Stimulated activated CD8-positive, alpha-beta memory T cell treated with anti-CD3 and anti-CD28 coated beads, Interleukin-2, amount 100 ng/mL, for 1 hour (primary cell): ENCODE measurements at places on chromosomes 11 and 22.

- no peak for DNase-seq
Observed at GRCh38 chr22:36016684-36017083, 11.9 kb downstream of the RBFOX2 start.

DNA sequence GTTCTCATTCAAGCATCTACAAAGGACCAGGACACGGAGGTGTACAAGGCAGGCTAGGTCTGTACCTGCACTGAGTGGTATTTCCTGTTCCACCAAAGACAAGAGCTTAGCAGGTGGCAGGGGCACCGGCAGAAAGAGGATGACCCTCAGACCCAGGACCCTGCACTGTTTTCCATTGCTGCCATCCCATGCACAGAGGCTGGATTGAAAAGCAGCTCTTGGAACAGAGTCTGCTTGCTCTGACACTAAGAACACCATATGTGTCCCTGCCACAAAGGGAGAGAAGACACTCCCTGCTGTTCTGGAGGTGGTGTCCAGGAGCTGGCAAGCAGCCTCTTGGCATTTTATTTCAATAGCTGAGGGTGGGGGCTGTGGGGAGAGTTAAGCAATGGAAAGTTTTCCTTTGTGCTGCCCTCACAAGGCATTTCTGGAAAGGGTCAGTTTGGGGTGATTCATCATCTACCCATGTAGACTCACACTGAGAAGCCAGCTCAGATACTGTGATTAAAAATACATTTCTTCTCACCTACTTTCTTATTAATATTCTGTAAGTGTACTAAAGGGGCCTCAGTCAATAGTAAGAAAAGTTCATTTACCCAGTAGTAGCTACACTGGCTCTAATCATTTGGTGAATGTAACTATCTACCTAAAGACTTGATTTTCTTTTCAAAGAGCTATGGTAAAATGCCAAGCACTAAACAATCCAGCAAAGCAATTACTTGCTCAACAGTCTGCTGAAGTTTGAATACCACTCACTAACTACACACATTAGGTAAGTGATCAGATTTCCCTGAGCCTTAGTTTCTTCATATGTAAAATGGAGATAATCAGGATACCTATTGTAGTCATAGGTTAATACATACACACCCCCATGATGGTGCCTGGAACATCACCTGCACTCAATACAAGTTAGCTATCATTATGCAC is 55.2 kb downstream of the SLC1A2 start:
- no peak for DNase-seq

DNA sequence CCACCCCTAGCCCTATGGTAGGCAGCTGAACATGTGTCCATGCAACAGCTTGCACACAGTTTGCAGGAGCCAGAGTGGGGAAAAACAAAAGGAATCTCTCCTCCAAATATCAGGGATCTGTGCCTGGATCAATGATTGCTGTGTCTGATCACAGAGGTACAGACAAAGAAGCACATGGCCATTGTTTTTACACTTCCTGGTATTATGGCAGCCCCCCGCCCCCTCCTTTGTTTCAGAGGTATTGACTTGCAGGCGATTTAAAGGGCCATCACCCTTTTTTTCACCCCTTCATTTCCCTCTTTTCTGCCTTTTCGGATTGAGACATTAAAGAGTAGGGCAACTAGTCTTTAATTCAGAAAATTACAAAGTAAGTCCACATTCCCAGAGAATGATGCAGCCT is 453.0 kb upstream of the LUZP2 start:
- no peak for DNase-seq

DNA sequence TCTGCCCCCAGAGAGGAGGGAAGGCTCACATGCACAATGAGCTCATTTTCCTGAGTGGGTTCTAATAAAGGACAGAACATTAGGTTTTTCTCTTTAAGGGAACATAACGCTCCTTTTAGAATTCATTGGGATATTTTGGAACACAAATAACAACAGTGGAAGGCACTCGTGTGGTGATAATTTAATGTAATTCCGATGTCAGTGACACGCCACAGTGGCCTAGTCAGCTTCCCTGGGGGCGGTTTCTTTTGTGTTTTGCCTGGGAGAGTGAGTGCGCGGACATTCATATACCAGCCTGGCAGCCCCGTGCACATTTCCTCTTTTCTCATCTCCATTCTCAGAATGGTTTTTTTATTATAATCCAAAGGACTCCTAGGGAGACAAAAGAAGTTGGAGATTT is 41.1 kb downstream of the SEZ6L start:
- DNase-seq = no peak

GRCh38 chr11:47941907-47942558 is 38.3 kb upstream of the PTPRJ start:
- no peak for DNase-seq

- no peak for DNase-seq
Observed at GRCh38 chr11:109784536-109784935, 308.7 kb upstream of the ZC3H12C start.

DNA sequence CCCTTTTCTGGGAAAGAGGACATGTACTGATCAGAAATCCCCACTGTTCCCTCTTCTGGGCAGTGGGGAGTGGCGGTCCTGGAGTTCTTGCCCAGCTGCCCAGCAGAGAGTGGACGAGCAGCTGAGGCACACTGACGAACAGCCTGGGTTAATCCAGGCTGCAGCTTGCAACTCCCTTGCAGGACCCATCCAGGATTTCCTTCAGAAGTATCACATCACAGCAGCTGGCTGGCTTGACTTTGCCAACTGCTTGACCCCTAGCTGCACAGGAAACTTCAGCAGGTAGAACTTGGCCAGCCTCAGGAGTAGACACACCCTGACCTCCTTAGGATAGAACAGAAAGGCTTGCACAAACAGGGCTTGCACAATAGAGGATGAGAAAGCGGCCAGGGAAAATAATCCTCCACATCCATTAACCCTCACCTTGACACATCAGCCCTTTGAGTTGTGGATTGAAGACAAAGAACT is 27.9 kb upstream of the FZD4 start:
- no peak for DNase-seq

DNA sequence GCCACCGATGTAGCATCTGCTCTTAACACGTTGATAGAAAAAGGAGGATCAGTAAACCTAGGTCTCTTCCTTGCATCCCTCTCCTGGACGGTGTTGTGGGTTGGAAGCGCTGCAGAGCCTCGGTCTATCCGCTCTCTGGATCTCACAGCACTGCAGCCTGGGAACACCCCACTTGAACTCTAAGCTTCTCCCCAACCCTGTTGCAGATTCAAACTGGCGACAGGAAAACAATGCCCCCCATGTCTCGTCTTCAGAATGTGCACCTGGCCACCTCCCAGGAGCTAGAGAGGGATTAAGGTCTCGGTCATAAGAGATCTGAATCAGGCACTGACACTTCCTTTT is 454 bp downstream of the TMEM218 start:
- DNase-seq = no peak

- DNase-seq = no peak
Observed at GRCh38 chr22:49447837-49448236, 379.8 kb downstream of the BRD1 start.

DNA sequence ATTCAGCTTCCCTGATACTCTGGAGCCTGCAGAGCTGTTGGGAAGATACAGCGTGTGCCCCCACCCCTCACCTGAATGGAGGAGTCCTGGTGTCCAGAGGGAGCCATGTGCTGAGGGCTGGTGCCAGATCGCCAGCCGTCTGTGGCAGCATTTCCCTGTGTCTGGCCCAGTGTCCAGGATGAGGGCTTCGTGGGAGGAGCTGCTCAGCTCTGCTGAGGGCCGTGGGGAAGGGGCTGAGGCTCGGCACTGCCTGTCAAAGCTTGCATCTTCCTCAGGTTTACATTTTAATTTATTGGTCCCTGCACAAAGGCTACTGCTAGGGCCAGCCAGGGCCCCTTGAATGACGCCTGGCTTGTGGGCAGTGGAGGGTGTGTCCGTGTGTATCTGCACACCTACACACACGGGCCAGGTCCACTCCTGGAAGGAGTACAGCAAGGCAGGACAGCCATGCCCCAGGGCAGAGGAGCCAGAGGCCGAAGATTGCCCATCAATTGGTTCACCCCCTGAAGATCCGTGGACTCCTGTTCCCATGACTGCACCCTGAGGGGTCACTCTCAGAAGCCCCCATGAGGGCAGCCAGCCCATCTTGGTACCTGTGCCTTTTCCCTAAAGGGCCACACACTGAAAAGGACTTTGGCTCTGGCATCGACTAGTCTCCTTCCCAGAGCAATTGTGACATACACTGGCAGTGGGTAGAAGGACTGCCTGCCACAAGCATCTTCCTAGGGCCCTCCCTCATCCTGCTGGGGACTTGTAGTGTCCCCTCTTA is 107.7 kb upstream of the PARVA start:
- DNase-seq = no peak

DNA sequence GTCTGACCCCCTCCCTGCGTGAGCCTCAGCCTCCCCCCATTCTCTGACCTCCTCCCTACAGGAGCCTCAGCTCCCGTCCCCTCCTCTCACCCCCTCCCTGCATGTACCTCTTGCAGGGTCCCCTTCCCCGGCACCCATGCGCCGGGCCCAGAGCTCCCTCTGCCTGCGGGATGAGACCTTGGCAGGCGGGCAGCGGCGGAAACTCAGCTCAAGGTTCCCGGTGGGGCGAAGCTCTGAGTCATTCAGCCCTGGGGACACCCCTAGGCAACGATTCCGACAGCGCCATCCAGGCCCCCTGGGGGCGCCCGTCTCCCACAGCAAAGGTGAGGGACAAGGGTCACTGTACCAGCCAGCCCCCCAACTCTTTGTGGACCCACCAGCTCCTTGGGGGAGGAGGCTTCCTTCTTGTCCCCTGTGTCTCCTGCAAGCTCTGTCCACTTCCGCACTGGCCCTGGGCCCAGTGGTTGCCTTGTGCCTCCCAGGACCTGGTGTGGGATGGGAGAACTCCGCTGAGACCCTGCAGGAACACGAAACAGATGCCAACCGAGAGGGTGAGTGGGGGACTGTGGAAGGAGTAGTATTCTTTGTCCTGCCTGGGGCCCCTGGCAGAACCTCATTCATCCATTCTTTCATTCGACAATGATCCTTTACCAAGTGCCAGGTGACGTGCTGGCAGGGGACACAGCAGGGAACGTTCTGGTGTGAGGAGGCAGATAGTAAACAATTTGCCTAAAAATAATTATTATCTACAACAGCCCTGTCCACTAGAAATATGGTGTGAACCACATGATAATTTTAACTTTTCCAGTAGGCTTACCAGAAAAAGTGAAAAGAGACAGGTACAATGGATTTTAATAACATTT is 3.7 kb upstream of the RPS6KA4 start:
- DNase-seq = no peak

DNA sequence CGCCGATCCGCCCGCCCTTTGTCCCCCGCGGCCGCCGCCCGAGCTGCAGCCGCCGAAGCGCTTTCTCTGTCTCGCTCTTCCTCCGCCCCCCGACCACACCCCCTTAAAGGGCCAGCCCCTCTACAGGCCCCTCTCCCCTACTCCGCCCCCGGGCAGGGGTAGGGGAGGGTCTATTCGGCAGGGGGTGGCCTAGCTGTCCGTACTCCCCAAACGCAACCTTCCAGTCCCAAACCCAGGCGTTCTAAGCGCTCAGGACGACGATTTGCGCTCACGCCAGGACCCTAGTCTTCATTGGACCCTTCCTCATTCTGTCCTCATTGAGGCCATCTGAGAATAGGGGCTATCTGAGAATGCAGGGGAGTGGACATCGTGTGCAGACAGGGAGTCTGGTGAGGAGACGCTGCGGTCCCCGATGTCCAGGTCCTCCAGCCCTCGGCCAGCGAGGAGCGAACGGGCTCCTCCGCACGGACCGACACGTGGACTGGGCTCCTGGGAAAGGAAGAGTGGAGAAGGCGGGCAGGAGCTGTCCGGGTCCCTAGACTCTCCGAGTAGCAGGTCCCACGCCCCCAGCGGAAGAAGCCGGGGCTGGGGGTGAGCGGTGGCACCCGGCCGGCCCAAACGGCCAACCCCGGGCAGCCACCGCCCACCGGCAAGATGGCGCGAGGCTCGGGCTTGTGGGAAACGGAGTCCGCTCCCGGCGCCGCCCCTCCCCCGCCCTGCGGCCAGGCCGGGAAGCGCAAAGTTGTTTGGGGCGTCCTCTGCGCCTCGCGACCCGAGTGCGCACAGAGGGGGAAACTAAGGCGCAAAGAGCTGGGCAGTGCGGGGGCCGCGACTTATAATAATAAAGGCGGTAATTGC is at the start of gene PPP1R14B:
Gene PPP1R14B, minus strand, starts transcription at position 73 of the 858 bp plus-strand sequence. CDS start 270 bp downstream, outside the sequence.
- peak; percentile 58 for DNase-seq

GRCh38 chr22:24310969-24311368 is 40.3 kb downstream of the SPECC1L start:
- DNase-seq = no peak

DNA sequence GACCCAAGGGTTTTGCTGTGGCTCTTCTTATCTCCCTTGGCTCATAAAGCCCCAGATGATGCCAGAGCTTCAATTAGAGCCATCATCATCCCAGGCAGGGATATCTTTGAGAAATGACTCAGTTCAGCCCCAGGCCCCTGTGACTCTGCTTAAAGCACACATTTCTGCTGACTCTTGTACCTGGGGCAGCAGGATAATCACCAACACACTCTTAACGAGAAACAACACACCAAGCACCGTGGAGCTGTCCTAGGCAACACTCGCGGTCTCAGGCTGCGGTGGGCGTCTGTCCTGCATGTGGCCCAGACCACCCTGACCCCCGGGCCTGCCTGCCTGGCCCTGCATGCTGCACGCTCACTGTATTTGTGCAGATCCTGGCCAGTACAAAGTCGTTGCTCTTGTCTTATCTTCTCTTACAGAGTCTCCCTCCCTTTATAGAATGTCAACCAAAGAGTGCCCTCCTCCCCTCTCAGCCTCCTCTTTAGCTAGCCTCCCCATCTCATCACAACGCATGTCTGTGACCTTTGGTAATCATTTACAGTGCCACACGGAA is 114.2 kb upstream of the PARVA start:
- no peak for DNase-seq

- no peak for DNase-seq
Observed at GRCh38 chr11:67998150-67999045, 5.5 kb downstream of the UNC93B1 start.

- no peak for DNase-seq
Observed at GRCh38 chr11:8033305-8034105, 46.4 kb downstream of the EIF3F start.

DNA sequence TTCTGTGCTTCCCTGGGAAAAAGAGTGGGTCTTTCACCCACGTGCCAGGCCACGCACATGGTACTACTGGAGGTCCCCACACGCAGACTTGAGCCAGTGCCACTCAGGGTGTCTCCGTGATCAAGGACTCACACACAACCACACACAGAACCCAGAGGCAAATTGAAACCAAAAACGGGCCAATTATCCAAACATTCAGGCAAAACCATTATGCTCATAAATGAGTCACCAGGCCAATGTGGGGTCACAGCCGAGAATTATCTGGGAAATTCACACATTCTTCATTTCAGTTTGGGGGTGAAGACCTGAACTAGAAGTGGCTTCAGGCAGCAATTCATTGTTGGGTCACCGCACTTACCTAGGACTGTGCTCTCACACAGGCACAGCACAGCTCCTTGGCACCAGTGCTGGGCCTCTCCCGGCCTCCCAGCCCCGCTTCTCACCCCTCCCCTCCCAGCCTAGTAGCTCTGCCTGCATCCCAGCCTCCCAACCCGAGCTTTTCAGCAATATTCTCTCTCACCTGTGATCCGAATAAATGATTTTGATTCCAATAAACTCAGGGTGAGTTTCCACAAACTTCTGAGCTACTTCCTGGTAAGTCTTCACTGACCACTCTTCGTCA is 28.0 kb downstream of the ADA2 start:
- no peak for DNase-seq

- no peak for DNase-seq
Observed at GRCh38 chr11:84825106-84825660, 802.0 kb downstream of the DLG2 start.

- no peak for DNase-seq
Observed at GRCh38 chr11:73907191-73907590, 30.4 kb downstream of the PAAF1 start.
